ENCODE measurements at places on chromosomes 11 and 22.

DNA sequence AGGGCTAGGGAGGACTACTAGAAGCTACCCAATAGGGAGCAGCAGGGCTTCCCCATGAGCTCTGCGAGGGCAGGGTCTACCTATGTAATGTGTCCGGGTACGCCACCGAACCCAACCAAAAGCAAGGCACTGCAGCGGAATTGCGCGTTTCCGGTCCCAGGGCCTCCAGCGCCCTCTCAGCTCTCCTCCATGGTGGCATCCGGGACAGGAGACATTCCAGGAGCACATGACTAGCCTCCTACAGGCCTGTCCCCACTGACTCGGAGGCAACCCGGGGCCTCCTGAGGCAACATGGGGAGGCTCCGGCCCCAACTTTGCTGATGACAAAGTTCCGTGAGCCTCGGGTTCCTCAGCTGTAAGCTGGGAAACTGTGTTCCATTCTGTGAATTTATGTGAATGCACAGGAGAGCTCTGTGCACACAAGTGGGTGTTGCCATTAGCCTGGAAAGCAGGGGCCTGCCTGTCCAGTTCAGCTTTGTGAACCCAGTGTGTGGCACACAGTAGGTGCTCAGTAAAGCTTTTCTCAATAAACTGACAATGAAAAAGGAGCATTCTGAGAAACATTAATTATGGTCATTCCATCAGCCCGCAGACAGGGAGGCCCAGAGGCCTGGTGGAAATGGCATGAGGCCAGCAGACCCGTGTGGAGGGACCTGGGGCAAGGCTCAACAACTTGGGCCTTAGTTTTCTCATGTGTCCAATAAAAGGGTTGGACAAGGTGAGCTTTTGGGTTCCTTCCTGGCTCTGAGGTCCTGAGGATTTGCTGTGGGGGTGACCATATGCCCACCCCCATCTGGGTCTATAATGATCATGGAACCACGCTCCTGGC lies 50.3 kb downstream of the CHRDL2 start:
- no peak for DNase-seq

DNA sequence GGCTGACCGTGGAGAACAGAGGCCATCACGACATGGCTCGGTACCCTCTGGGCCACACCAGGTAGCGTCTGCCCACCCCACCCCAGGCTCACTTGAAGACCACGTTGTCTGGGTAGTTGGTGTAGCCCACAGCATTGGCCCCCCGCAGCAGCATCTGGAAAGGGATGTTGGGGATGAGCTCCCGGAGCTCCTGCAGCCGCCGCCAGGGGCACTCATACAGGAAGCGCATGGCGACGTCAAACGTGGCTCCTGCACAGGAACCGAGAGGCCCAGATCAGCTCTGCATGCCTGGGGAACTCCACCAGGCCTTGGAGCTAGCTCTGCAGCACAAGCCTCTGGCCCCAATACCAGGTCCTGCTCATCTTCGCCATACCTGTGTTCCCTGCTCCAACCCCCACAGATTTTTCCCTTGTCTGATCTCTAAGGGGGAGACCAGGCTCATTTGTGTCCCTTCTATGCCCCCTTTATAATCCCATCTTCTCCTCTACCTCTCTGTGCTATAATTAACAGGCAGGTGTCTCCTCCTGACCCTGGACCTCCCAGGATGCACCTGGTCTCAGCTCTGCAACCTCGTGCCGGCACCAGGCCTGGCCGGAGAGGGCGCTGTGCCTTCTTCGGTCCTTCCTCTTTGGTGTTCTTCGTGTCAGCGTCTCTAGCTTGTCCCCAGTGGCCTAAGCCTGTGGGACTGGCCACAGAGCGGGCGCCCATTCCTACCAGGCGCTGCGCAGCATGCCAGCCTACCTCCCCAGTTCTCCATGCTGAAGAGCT lies 5.0 kb upstream of the LRFN4 start:
- no peak for DNase-seq

- DNase-seq = peak; percentile 83
Observed at GRCh38 chr11:12331239-12331874, 46.0 kb upstream of the PARVA start.

DNA sequence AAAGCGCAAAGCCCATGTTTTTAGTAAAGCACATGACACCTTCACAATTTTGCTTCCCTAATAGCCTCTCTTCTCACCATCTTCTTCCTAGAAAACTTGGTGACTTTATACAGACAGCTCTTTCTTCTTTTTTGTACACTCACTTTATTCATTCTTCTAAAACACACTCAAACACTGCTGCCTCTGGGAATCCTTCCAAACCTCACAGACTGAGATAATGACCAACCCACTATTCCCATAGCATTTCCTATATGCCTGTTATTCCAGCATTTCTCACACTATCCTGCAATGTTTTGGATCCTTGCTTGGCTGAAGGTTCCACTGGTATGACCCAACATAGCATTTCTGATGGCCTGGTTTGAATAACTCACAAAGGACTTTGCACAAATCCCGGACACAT lies 442.1 kb upstream of the CCDC90B start:
- no peak for DNase-seq

GRCh38 chr22:41237036-41237706 lies 3.6 kb downstream of the CHADL start:
- no peak for DNase-seq

DNA sequence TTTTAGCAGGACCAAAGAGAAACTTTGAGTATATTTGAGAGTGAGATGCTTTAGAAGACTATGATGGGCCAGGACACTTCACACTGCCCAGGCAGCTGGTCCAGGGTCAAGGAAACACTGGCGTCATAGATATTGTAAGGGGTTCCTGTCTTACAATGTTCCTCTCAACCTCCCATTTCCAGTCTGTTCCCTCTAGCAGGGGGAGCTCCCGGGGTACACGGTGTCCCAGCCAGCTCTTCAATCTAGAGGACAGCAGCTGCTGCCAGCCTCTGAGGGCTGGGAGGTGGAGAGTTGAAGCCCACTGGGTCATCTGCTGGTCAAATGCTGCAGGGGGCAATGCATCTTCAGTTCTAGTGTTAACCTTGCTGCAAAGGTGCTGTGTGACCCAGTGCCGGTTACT lies 40.7 kb upstream of the TIMP3 start:
- DNase-seq = no peak

DNA sequence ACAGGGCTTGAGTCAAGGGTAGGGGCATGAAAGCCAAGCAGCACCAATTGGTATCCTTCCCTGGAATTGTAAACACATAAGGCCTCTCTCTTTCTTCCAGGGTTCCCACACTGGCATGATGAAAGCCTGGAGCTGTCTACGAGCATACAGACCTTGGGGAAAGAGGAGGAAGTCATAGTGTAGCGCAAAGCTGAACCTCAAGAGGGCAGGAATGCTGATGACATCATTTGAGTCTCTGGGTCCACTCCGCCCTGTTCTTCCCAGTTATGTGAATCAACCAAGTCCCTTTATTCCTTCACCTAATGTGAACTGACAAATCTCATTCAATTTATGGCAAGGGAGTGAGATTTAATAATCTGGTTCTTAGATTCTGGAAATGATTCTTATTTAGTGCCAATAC lies 266.4 kb upstream of the NCAM1 start:
- peak; percentile 17 for DNase-seq

DNA sequence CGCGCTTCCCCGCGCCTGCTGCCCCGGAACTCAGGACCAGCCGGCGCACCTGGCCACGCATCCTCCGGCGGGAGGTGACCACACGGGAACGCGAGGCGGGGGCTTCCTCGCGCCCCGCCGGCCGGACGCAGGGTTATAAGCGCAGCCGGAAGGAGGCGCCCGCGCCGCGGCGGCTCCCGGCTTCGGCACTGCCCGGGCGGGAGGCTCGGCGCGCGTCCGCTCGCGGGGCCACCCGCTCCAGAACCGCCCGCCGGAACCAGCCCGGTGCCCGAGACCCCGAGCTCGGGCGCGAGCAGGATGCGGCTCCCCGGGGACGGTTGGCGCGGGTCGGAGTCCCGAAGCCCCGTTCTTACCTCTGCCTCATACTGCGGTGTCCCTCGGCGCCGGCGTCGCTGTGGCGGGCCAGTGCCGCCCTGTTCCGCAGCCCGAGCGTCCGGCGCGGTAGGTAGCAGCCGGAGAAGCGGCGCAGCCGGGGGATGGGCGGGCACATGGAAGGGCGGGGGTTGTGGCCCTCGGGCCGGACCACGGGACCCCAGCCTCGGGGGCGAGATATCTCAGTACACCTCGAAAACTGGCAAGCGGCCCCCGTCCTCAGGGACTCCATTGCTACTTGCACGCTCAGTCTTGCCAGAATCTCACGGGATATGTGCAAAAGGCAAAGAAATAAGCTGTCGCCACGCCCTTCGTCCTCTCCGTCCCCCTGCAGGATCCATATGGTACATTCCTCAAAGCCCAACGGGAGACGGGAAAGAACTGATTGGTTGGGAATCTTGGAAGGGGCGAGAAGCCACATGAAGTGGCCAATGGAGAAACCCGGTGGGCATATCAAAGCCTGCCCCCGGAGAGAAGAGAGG lies 23.1 kb downstream of the MICAL3 start:
- peak; percentile 98 for DNase-seq

DNA sequence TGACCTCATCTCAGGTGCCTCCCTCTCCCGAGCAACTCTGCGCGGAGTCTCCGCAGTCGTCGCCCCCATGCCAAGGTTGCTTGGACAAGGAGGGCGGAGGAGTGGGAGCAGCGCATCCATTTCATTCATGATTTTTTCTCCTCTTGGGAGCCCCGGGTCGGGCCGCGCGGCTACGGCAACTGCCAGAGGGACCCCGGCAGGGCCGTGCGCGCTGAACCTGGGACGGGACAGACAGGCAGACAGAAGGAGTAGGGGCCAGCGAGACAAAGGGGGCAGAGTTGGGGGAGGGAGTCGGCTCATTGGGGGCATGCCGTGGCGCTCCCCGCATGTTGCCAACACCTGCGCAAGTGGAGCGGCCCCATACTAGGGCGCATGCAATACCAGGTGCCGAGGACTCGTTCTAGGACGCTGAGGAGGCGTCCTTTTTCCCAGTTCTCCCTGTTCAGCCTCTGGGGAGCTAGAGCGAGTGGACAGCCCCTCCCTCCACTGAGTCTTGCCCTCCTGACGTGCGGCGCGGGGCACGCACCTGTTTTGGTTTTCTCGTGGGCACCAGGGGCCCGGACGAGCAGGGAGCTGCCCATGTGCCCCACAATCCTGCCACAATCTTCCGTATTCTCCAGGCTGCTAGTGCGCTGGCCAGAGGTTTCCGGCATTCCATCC lies 501 bp upstream of the PTPN5 start:
- DNase-seq = no peak

DNA sequence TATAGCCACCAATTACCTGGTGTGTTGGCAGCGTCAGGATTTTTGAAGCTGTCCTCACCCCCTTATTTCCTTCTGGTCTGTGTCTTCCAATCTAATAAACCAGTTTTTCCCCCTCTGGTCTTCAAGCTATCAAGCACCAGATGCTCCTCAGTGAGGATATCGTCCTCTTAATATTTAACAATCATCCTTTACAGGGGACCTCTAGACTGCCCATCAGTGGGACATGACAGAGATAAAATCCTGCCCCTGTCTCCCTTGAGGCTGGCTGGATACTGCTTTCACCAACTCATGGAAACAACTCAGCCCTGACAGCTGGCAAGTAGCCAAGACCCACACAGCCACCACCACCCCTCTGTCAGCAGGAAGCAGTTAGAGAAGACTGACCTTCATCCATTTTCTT lies 421.0 kb upstream of the API5 start:
- DNase-seq = no peak

DNA sequence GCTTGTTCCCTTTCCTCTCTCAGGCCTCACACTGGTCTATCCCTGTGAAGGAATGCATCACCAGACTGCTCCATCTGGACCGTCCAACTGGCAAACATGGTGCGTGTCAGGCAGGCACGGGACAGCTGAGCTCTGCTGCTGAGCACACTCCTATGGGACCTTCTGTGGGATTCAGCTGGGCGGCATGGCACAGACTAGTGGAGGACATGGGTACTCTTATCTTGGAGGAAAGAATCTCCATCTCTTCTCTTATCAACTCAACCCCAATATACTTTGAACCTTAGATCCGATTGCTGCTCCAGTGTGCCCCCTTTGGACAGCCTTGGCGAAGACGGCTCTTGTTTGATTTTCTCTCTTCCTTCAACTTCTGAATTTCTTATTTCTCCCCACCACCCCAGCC lies 593.6 kb downstream of the ETS1 start:
- DNase-seq = no peak

GRCh38 chr11:62999649-63000048 lies 14.9 kb upstream of the SLC22A6 start:
- DNase-seq = no peak

DNA sequence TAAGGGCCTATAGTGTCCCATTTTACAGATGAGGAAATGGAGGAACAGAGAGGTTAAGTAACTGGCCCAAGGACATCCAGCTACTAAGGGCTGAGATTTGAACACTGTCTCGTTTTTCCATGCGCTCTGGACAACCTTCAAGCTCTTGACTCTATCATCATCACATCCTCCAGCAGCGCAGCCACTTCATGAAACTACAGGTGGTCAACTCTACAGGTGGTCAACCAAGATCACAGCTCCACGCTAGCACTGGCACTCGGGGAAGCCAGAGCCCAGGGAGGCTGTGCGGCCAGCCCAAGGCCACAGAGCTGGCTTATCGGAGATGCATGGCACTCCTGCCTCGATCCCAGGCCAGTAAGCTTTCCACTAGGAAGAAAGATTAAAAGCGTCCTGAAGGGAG lies 40.0 kb downstream of the PHF21B start:
- no peak for DNase-seq

- DNase-seq = peak; percentile 97
Observed at GRCh38 chr11:106961518-106961917, 56.8 kb downstream of the GUCY1A2 start.

DNA sequence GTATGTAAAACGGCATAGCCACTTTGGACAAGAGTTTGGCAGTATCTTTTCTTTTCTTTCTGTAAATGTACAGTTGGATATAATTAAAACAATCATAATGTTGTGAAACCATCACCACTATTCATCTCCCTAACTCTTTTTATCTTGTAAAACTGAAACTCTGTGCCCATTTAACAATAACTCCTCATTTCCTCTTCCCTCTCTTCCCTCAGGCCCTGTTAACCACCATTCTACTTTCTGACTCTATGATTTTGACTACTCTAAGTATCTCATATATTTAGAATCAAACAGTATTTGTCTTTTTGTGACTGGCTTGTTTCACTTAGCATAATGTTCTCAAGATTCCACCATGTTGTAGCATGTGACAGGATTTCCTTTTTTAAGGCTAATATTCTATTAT lies 10.2 kb downstream of the SCUBE2 start:
- DNase-seq = no peak

- no peak for DNase-seq
Observed at GRCh38 chr11:112179601-112180000, 4.3 kb downstream of the BCO2 start.

DNA sequence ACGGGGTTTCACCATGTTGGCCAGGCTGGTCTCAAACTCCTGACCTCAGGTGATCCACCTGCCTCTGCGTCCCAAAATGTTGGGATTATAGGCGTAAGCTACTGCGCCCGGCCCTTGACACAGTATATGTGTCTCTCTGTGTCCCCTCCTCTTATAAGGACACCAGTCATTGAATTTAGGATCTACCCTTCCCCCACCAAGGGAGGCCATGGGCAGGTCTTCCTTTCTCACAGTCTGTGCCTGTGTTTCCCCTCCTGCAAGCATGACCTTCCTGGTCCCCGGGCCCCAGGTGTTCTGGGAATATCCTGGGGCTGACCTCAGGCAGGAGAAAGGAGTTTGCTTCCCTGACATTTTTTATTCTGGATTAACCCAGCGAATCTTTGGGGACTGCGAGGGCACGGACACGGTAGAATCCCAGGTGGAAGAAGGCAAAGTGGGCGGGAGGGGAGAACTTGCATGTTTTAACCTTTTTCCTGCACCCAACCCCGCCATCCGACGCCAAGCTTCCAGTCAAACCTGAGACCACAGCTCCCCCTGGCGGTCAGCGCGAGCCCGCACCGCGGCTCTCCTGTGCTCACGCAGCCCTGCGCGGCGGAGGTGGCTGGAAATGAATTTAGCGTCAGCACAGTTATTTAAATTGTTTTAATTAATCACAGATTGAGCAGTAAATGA lies 42.1 kb upstream of the ISX start:
- DNase-seq = peak; percentile 21
